Fibroblast of mammary gland (primary cell): ENCODE measurements at places on chromosomes 6 and 20.

- no peak for DNase-seq
Measured at GRCh38 chr6:27139756-27140579, 107.5 kb upstream of the PRSS16 start.

DNA sequence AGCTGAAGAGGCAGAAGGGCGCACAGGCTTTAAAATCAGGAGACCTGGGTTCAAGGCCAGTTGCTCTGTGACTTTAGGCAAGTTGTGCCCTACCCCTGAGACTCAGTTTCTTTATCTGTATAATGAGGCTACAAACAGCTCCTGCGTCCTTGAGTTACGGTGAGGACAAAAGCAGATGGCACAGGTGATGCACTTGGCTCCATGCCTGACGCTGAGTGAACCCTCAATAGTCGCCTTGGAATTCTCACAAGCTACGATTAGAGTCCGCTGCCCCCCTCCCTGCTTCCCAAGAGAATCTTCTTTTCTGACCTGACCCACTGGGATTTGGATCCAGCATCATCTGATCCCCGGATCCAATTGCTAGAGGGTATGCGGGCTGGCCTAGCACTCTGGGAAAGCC, 6.4 kb downstream of the KCNG1 start:
- DNase-seq = no peak

DNA sequence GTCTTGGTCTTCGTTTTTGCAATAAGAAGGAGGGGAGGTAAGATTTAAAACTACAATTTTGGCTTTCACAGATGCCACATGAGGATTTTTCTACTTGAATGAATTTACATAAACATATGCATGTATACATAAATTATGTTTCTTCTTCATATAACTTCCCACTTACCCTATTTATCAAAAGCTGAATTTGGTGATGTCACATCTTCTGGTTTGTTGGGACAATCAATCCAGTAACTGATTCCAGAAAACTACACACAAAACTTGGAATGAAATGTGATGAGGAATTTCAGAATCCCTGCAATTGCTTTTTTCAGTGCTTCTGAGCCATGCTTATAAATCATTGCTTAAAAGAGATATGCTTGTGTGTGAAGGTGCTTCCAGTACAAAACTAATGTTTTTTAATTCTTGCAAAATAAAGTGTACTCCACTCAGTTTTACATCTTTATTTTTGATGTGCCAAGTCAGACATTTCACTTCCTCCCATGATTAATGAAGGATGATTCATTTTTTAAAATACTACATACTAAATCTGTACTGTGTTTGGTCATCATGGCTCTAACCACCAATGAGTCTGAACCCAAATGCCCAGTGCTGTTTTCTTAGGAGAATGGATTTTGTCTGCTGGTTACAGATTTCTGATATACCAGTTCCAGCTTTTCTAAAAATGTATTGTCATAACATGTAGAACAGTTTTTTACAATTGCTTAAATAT, 32.1 kb upstream of the RIN2 start:
- DNase-seq = peak; percentile 66

- peak; percentile 20 for DNase-seq
Measured at GRCh38 chr6:148747471-148748165, 788 bp downstream of the UST start.

DNA sequence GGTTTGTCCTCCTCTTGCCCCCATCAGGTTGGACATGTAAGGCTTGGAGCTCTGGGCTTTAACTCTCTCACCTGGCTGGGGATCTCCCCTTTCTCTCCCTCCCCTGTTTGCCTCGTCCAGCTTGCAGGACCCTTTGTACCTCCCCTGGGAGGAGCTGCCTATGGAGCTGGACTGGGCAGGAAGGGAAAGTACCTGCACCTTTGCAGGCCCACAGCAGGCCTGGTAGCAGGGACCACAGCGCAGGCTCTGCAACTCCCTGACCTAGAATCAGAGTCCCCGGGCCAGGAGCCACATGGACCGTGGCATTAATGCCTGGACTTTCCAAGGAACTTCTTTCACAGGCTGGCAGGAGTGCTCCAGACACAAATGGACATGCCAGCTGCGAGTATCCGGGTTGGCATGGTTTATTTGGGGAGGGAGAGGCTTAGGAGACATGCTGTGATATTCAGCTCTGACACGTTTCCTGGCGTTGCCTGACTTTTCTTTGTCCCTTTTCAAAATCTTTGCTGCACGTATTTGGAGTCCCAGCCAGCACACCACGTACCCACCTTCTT, 268.5 kb upstream of the EXOC2 start:
- no peak for DNase-seq

DNA sequence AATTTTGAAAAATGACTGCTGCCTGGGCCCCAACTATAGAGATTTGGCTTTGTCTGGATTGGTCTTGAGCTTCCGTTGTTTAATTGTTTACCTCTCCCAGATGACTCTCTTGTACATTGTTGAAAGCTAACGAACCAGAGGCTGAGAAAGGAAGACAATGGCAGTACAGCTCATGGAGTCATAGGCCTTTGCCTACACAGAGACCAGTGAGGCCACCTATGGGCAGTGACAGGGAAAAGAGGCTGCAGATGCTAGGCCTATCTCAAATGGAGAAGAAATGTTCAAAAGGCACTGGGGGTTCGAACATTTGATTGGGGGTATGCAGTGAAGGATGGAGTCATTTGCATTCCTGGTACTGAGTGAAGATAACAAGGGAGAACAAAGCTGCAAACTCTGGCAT, 29.1 kb downstream of the OPN5 start:
- no peak for DNase-seq
